ENCODE measurements at places on chromosomes 2 and 18.

- H3K27ac ChIP-seq = peak overlapping the region; percentile 93
- H3K36me3 ChIP-seq = no peaks in the 10 kb centered on the region
- peaks cover 1% of the 10 kb centered on the region for H3K4me1 ChIP-seq
- DNase-seq = peak; percentile 75
- H3K4me3 ChIP-seq = no peak overlapping the region
Measured at GRCh38 chr2:137928547-137929518, 35.4 kb upstream of the HNMT start.

GRCh38 chr2:232439758-232440135 is 16.2 kb upstream of the ALPI start:
- peaks cover 8% of the 10 kb centered on the region for H3K4me1 ChIP-seq
- no peak overlapping the region for H3K4me3 ChIP-seq
- H3K27me3 ChIP-seq = peaks cover 46% of the 10 kb centered on the region
- DNase-seq = no peak

DNA sequence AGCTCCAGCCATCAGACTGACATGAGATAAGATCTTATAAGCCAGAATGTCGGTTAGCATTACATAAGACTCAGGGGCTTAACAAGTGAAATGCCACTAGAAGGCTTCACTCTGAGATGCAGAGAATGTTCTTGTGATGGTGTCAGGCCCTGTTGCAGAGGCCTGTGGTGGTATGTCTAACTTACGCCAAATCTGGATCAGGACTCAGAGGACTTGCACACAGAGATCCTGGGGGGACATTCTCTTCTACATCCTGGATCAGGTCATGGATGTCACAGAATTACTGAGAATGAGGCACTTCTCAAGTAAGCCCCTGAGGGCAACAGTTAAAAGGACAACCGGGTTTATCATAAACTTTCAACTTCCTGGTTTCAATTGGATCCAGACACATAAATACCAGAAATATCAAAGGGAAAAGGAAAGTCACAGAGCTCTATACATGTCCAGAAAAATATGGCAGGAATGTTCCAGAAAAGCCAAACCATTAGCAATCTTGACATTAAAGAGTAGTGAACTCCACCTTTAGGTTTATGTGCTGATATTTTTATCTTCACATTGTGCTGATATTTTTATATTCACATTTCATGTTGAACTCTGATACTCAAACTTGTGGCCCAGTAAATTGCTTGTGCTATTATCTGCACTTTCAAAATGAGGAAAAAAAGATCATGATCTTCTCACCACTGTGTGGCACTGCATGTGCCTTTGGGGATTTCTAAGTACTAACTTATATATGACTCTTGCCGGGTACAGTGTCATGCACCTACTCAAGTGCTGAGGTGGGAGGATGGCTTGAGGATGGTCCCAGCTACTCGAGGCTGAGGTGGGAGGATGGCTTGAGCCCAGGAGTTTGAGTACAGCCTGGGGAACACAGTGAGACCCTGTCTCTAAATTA is 137.5 kb upstream of the RNF152 start:
- no peaks in the 10 kb centered on the region for H3K27me3 ChIP-seq
- H3K4me1 ChIP-seq = no peaks in the 10 kb centered on the region
- H3K4me3 ChIP-seq = no peak overlapping the region

- DNase-seq = no peak
- peaks cover 93% of the 10 kb centered on the region for H3K36me3 ChIP-seq
- no peak overlapping the region for H3K27ac ChIP-seq
- peaks cover 1% of the 10 kb centered on the region for H3K4me1 ChIP-seq
- no peaks in the 10 kb centered on the region for H3K27me3 ChIP-seq
Measured at GRCh38 chr2:46380038-46380940, 83.1 kb downstream of the EPAS1 start.

DNA sequence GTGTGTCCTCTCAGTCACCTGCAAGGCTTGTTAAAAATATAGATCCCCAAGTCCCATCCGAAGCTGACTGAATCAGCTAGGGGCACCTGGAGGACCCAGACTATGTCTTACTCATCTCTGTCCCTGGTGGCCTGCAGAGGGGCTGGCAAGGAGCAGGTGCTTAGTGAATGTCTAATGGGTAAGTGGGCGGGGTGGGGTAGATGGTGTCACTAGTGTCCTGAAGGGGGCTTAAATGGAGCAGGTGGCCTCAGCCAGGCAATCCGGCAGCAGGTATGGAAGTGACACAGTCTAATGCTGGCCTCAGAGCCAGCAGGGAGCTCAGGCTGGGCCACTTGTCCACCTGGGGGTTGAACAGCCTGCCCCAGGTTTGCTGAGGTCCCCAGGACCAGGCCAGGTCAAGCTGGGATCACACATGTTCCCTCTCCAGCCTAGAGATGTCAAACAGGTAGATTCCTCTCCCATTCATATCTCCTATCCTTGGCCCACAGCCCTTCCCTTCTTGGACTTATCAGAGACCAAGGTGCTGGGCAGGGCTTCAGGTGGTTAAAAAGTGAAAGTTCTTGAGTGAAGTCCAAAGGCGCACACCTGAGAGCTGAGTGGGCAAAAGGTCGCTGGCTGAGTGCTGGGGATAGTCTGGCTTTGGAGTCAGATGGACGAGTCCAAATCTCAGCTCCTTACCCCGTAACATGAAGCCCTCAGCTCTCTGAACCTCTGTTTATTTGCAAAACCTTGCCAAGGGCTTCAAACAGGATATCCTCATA is 1.7 kb downstream of the STEAP3 start:
- H3K36me3 ChIP-seq = peaks cover 21% of the 10 kb centered on the region
- peak overlapping the region; percentile 83 for H3K4me3 ChIP-seq
- no peaks in the 10 kb centered on the region for H3K27me3 ChIP-seq
- no peak overlapping the region for H3K27ac ChIP-seq
- DNase-seq = no peak
- H3K4me1 ChIP-seq = peaks cover 51% of the 10 kb centered on the region

- no peaks in the 10 kb centered on the region for H3K36me3 ChIP-seq
- H3K4me3 ChIP-seq = no peak overlapping the region
- H3K4me1 ChIP-seq = peaks cover 21% of the 10 kb centered on the region
- peak; percentile 31 for DNase-seq
- no peak overlapping the region for H3K27ac ChIP-seq
- H3K27me3 ChIP-seq = no peaks in the 10 kb centered on the region
Measured at GRCh38 chr2:69720404-69720803, 21.5 kb upstream of the ANXA4 start.

DNA sequence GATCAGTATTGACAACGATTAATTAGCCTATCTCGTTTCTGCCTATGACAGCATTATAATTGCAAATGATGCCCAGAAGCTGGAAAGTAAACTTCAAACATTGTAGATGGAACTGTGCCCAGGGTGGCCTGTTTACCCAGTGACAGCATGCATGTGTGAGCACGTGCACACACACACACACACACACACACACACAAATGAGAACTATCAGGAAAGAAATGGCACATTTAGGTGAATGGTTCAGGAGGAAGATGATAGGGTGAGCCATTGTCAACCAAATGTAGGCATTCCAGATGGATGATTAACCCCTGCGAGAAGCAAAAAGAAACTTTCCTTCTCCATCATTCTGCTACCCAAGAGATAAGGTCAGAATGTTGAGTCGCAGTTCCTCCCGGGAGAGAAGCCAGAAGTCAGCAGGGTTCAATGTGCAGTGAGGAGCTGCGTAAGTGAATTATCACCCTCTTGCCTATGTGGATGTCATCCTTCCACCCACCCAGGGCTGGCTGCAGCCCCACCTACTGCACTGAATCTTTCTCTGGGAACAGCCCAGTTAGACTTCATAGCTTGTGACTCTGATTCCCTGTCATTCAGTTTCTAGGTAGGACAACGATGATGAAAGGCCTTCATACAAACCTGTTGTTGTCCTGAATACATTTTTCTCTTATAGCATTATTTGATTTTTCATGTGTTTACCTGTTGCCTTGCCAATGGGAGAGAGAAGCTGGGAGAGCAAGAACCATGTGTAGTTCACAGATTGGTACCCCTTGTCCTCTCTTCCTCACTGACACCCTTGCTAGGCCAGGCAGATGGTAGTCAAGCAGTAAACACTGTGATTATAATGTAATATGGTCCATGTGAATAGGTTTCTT is 3.5 kb upstream of the APOB start:
- H3K36me3 ChIP-seq = no peaks in the 10 kb centered on the region
- DNase-seq = no peak
- H3K4me3 ChIP-seq = no peak overlapping the region

- H3K4me1 ChIP-seq = peaks cover 4% of the 10 kb centered on the region
- no peaks in the 10 kb centered on the region for H3K27me3 ChIP-seq
- DNase-seq = peak; percentile 41
- peak overlapping the region; percentile 58 for H3K4me3 ChIP-seq
Measured at GRCh38 chr2:162261032-162261945, 18.0 kb upstream of the FAP start.

DNA sequence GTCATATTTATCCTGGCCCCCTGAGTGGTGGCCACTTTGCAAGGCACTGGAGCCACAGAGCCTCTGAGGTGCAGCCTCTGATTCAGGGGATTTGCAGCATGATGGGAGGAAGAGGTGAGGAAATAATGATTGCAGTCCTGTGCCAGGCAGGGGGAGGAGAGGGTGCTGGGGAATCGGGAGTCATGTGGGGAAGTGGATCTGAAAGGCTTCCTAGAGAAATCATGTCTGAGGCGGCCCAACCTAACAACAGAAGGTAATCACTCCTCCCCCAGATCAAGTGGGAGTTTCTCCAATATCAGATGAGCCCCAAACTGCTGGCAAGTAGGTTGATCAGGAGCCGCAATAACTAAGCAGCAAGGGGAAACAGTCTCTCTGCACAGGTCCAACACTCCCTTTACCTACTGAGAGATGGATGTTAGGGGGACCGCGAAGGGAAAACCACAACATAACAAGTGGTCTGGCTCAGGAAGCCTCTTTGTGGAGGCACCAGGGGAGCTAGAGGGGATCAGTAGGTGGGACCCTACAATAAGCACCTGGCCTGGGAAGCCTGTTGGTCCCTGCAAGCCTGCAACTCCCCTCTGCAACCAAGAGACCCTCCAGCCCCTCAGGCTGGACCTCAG is 71.8 kb upstream of the NPAS2 start:
- no peaks in the 10 kb centered on the region for H3K36me3 ChIP-seq
- no peak for DNase-seq
- H3K27me3 ChIP-seq = peaks cover 5% of the 10 kb centered on the region
- no peak overlapping the region for H3K27ac ChIP-seq
- H3K4me3 ChIP-seq = no peak overlapping the region
- H3K4me1 ChIP-seq = no peaks in the 10 kb centered on the region
